Karpas-422 (cell line): ENCODE measurements at places on chromosomes 7 and 10. TPM values are rescaled to one million over a fixed set of nuclear protein-coding genes. Genes with fewer than 3 reads are reported as not detected.

SFTPA1 gene
- total RNA-seq = not detected in 2 replicates

WASL gene
- total RNA-seq = 7.1 and 12.1 TPM in 2 replicates

DNA sequence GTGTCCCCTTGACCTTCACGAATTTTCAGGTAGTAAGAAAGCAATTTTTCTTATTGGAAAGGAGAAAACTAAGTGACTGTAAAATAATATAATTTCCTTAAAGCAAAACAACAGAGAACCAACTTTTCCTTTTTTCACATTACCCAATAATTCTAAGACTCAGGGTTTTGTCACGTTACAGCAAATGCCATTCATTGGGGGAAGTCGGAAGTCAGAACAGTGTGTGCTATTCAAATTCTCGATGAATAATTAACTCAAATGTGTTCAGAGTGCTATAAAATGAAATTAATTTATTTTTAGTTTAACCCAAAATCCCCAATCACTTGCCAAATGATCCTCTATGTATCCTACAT, 40.0 kb downstream of the DIP2C start:
- no peak for DNase-seq

- DNase-seq = no peak
These were observed 43.3 kb upstream of the MTURN start for GRCh38 chr7:30091491-30091912.

GRCh38 chr7:104328296-104328969, at the start of gene LHFPL3:
LHFPL3 (plus strand) TSS chr7:104328603.
- no peak for DNase-seq
